T-helper 17 cell (primary cell): ENCODE measurements at places on chromosomes 4 and X. TPM values are rescaled to one million over a fixed set of nuclear protein-coding genes. Genes with fewer than 3 reads are reported as not detected.

- H3K27ac ChIP-seq = peak overlapping the region; percentile 41
- DNase-seq = no peak
- peaks cover 8% of the 10 kb centered on the region for H3K36me3 ChIP-seq
- H3K27me3 ChIP-seq = no peaks in the 10 kb centered on the region
- H3K4me3 ChIP-seq = no peak overlapping the region
These were observed 149.7 kb downstream of the PTTG2 start for GRCh38 chr4:38109896-38110295.

Gene CUL4B
- total RNA-seq = 33.9 TPM

DNA sequence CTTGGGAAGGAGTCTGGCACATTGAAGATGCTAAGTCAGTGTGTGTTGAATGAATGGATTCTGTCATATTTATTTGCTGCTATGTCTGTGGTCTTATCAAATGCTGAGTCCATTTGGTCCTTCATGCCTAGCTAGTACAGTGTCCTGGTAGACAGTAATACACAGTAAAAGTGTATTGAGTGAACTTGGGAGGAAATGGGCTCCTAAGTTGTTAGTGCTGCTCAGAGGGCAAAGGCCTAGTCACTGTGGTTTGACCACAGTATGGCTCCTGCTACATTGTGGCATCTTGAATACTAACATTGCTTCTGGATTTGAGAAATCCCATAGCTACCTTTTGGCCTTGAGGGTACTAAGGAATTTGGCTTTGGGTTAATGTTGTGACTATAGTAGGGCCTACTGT is 33.9 kb downstream of the MTM1 start:
- no peaks in the 10 kb centered on the region for H3K27me3 ChIP-seq
- no peak for DNase-seq
- peaks cover 13% of the 10 kb centered on the region for H3K36me3 ChIP-seq
- H3K4me1 ChIP-seq = peaks cover 19% of the 10 kb centered on the region
- peak overlapping the region; percentile 86 for H3K27ac ChIP-seq
- no peak overlapping the region for H3K4me3 ChIP-seq

- H3K36me3 ChIP-seq = no peaks in the 10 kb centered on the region
- no peaks in the 10 kb centered on the region for H3K4me1 ChIP-seq
- H3K4me3 ChIP-seq = no peak overlapping the region
- no peak overlapping the region for H3K27ac ChIP-seq
These were observed 119.3 kb downstream of the LDB2 start for GRCh38 chr4:16779028-16779675.

Gene ENOPH1
- total RNA-seq = 18.3 TPM

Gene GRIPAP1
- 123 TPM for total RNA-seq

- no peak overlapping the region for H3K4me3 ChIP-seq
- H3K27me3 ChIP-seq = no peaks in the 10 kb centered on the region
- no peaks in the 10 kb centered on the region for H3K4me1 ChIP-seq
These were observed 82.5 kb downstream of the PJA1 start for GRCh38 chrX:69082753-69083150.

GRCh38 chr4:55543858-55544257 is 2.9 kb downstream of the CLOCK start:
- no peaks in the 10 kb centered on the region for H3K36me3 ChIP-seq
- no peak overlapping the region for H3K4me3 ChIP-seq
- no peaks in the 10 kb centered on the region for H3K27me3 ChIP-seq
- no peak for DNase-seq

Gene RXFP1
- not detected for total RNA-seq

Gene ITM2A
- 200 TPM for total RNA-seq

- peaks cover 20% of the 10 kb centered on the region for H3K27me3 ChIP-seq
- no peak for DNase-seq
- no peaks in the 10 kb centered on the region for H3K36me3 ChIP-seq
- H3K4me3 ChIP-seq = no peak overlapping the region
- H3K4me1 ChIP-seq = no peaks in the 10 kb centered on the region
These were observed 46.1 kb downstream of the HTRA3 start for GRCh38 chr4:8315435-8316250.

DNA sequence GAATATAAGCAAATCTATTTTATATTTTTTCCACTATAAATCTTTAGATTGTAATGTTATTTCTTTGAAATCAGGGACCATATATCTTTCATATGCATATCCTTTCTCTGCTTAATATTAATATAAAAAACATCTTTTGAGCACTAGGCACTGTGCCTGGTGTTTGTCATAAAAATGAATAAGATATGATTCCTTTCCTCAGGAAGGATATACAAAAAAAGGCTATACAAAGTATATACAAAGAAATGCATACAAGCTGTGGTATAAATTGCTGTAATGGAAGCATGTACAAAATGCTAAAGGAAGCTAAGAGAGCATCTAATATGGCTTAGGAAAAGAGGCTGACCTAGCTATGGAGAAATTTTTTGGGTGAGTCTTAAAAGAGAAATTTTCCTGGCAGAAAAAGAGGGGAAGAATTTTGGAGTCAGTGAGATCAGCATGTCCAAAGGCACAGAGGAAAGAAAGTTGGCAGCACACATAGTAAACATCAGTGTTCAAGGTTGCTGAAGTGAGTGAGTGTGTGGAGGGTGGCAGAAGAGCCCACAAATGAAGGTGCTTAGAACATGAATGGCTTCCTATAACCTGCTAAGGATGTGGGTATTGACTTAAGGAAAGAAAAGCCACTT is 500.0 kb downstream of the SPRY1 start:
- H3K27me3 ChIP-seq = no peaks in the 10 kb centered on the region
- no peaks in the 10 kb centered on the region for H3K36me3 ChIP-seq

DNA sequence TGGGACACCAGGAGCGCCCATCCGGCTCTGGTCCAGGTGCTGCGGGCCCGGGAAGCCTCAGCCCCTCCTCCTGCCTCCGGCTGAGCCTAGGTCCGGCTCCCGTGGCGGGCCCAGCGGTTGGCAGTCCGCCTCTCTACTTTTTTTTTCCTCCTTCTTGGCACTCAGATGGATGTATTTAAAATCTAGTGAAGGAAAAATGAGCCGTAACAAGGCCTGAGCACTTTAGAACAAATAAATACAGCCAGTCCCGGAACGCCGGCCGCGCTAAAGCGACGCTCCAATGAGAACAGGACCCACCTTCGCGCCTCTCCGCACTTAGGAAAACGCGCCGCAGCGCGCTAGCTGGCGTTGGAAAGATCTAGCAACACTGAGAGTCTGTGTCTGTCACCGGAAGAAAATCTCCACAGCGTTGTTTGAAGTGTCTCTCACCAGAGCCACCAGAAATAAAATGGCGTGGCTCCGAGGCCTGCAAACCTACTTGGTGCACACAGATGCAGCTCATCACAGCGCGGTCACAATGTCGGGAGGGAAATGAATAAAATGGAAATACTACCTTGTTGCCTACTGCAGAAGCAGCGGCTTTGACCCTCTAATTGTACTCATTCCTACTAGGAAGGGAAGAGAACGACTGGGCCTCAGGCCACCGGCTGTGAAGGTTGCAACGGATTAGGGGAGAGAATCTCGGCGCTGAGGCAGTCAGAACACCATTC is 4.7 kb downstream of the NEUROG2 start:
- no peak overlapping the region for H3K4me3 ChIP-seq
- peaks cover 6% of the 10 kb centered on the region for H3K36me3 ChIP-seq
- DNase-seq = no peak

Gene RENBP
- total RNA-seq = 8.8 TPM

Gene MAGEE2
- total RNA-seq = not detected

Gene EFHC2
- 2.2 TPM for total RNA-seq

DNA sequence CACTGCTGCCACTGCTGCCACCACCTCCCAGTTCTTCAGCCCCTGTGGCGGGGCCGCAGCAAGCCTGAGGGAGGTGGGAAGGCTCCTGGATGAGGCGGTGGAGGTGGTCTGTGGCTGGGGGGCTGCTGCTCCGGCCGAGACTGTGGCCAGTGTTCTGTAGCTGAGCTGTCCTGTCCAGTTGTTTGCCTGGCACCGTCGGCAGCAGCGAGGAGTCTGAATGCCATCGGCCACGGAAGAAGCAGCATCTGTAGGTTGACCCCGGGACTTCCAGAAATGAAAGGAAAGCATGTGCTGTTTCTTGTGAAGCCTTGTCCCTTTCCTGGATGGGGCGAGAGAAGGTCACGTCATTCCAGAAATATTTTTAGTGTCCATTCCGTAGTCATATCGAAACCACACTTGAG is 3.3 kb downstream of the C4orf54 start:
- H3K4me1 ChIP-seq = peaks cover 2% of the 10 kb centered on the region
- H3K4me3 ChIP-seq = no peak overlapping the region
- H3K27me3 ChIP-seq = peaks cover 13% of the 10 kb centered on the region
- no peak overlapping the region for H3K27ac ChIP-seq

- no peaks in the 10 kb centered on the region for H3K27me3 ChIP-seq
- no peak for DNase-seq
- no peak overlapping the region for H3K4me3 ChIP-seq
- no peaks in the 10 kb centered on the region for H3K36me3 ChIP-seq
- no peaks in the 10 kb centered on the region for H3K4me1 ChIP-seq
- no peak overlapping the region for H3K27ac ChIP-seq
These were observed 646.0 kb upstream of the FAM241A start for GRCh38 chr4:111499291-111499690.

DNA sequence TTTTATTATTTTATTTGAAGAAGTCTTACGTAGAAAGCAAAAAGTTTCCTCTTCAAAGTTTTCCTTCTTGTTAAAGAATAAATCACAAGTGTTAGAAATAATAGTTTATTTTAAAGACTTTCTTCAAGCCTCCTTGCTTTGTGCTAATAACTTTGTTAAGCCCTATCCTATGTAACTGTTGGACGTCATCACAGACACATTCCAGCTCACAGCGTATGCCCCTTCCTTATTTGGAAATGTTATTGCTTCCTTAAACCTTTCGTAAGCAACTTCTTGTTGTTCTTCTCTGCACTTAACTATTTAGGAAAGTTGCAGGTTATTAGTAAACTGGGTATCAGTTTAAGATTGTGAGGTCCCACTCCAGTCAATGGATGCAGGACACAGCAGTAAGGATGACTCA is 7.6 kb upstream of the SRD5A3 start:
- H3K4me1 ChIP-seq = no peaks in the 10 kb centered on the region
- H3K27ac ChIP-seq = no peak overlapping the region
- no peak overlapping the region for H3K4me3 ChIP-seq
- DNase-seq = no peak
- peaks cover 3% of the 10 kb centered on the region for H3K36me3 ChIP-seq

Gene PLA2G12A
- total RNA-seq = 39.4 TPM

Gene DGAT2L6
- total RNA-seq = not detected

Gene INTU
- 0.08 TPM for total RNA-seq

Gene GYG2
- not detected for total RNA-seq

Gene RCHY1
- 41.0 TPM for total RNA-seq

Gene VEGFC
- total RNA-seq = 1.8 TPM

- H3K27me3 ChIP-seq = no peaks in the 10 kb centered on the region
- DNase-seq = no peak
- H3K36me3 ChIP-seq = peaks cover 2% of the 10 kb centered on the region
These were observed 91.0 kb upstream of the PPP1R2C start for GRCh38 chrX:42869011-42869410.

- no peak overlapping the region for H3K4me3 ChIP-seq
- H3K4me1 ChIP-seq = peaks cover 8% of the 10 kb centered on the region
- H3K27me3 ChIP-seq = peaks cover 29% of the 10 kb centered on the region
- H3K27ac ChIP-seq = no peak overlapping the region
These were observed 76.5 kb upstream of the MSX1 start for GRCh38 chr4:4782969-4783368.

DNA sequence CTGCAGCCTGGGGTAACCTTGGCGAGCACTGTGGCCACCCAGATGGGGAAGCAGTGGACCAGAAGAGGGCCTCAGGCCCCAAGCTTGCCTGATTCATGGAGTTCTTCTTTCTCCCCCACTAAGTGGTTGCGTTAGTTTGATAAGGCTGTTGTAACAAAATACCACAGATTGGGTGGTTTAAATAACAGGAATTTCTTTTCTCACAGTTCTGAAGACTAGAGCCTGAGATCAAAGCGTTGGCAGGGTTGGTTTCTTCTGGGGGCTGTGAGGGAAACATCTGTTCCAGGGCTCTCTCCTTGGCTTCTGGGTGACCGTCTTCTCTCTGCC is 105.7 kb upstream of the GATB start:
- H3K4me3 ChIP-seq = no peak overlapping the region
- no peak for DNase-seq
- H3K4me1 ChIP-seq = peaks cover 9% of the 10 kb centered on the region
- no peaks in the 10 kb centered on the region for H3K36me3 ChIP-seq
- H3K27me3 ChIP-seq = peaks cover 8% of the 10 kb centered on the region

DNA sequence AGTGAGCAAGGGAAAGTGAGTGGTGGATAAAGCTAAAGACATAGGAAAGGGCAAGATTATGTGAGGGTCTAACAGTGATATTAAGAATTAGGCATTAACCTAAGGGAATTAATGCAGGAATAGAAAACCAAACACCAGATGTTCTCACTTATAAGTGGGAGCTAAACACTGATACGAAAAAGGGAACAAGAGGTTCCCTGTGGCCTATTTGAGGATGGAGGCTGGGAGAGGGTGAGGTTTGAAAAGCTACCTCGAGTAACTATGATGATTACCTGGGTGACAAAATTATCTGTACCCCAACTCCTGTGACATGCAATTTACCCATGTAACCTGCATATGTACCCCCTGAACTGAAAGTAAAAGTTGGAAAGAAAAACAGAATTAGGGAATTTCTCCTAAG is 79.0 kb downstream of the ANXA3 start:
- peaks cover 15% of the 10 kb centered on the region for H3K27me3 ChIP-seq
- H3K4me3 ChIP-seq = no peak overlapping the region
- peaks cover 2% of the 10 kb centered on the region for H3K4me1 ChIP-seq
- H3K27ac ChIP-seq = no peak overlapping the region
- no peak for DNase-seq

DNA sequence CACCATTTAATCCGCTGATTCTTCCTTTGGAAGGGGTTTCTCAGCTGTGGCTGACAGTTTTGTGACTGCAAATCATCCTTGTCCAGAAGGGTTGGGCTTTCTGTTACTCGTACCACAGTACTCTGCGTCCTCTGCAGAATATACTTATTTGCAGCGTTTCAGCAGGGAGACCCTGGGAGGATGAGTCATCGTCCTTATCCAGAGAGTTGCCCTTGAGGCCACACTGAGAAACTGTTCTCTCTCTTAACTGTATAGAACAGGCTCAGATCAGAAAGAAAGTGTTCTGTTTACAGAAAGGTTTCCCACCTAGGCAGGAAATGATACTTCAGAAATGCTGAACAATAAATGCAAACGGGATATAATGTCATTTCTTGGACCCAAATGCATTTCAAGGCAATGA is 47.8 kb upstream of the DDX53 start:
- no peaks in the 10 kb centered on the region for H3K36me3 ChIP-seq
- no peaks in the 10 kb centered on the region for H3K4me1 ChIP-seq
- no peak for DNase-seq
- H3K27me3 ChIP-seq = no peaks in the 10 kb centered on the region
- H3K27ac ChIP-seq = no peak overlapping the region

- no peaks in the 10 kb centered on the region for H3K36me3 ChIP-seq
- H3K27ac ChIP-seq = no peak overlapping the region
- no peaks in the 10 kb centered on the region for H3K4me1 ChIP-seq
- no peak for DNase-seq
- H3K4me3 ChIP-seq = no peak overlapping the region
These were observed 338.5 kb downstream of the SPOCK3 start for GRCh38 chr4:166895771-166896170.

GRCh38 chr4:37742149-37742548 is 56.0 kb upstream of the RELL1 start:
- H3K4me3 ChIP-seq = no peak overlapping the region
- peaks cover 8% of the 10 kb centered on the region for H3K27me3 ChIP-seq
- DNase-seq = no peak
- no peaks in the 10 kb centered on the region for H3K36me3 ChIP-seq

- H3K27me3 ChIP-seq = peaks cover 4% of the 10 kb centered on the region
- no peak overlapping the region for H3K4me3 ChIP-seq
- H3K27ac ChIP-seq = no peak overlapping the region
- no peaks in the 10 kb centered on the region for H3K4me1 ChIP-seq
These were observed 78.0 kb upstream of the CPEB2 start for GRCh38 chr4:14924076-14924811.

- no peak overlapping the region for H3K27ac ChIP-seq
- no peaks in the 10 kb centered on the region for H3K4me1 ChIP-seq
- H3K36me3 ChIP-seq = no peaks in the 10 kb centered on the region
- H3K4me3 ChIP-seq = no peak overlapping the region
- peaks cover 27% of the 10 kb centered on the region for H3K27me3 ChIP-seq
- DNase-seq = no peak
These were observed 23.8 kb downstream of the COL25A1 start for GRCh38 chr4:109278594-109279031.
